ENCODE measurements at places on chromosomes 3 and 15. TPM values are rescaled to one million over a fixed set of nuclear protein-coding genes. Genes with fewer than 3 reads are reported as not detected.

DNA sequence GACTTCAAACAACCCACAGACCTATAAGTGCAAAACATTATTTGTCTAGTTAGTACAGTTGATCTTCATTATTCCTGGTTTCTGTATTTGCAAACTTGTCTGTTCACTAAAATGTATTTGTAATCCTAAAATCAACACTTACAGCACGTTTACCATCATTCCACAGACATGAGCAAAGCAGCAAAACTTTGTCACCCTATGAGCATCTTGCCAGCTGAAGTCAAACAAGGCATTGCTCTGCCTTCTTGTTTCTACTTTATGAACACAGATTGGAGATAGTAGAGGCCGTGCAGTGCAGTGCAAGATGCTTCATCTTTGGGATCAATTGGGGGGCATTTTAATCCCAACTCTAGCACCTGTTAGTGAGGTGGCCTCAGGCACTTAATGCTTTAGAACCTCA is 202.1 kb downstream of the NLGN1 start:
- DNase-seq: no peak

- DNase-seq: no peak
Observed at GRCh38 chr3:142615171-142615570, 19.0 kb downstream of the PLS1 start.

Gene ULK4
- 10.0 TPM for total RNA-seq

Gene CNOT10
- 38.7 TPM for total RNA-seq

Gene SLC27A2
- total RNA-seq: 5.6 TPM

DNA sequence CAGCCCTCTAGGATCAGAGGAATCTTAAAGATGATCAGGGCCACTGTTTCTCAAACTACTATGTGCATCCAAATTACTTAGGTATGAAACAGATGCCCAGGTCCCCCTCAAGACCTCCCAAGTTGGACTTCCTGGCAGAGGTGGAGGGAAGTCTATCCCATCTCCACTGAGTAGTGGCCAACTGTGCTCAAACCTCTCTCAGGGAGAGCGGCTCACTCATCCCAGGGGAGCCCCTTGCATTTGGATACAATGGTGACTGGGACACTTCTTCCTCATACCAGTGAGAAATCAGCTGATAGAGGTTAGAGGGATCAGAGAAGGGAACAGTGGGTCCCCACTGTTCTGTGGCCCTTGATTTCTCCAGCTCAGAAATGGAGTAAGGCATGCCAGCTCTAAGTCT is 8.7 kb upstream of the WNT7A start:
- DNase-seq: no peak

Gene GOLGA6D
- total RNA-seq: 2.6 TPM
